ENCODE measurements at places on chromosomes 4 and X.

- DNase-seq, result no peak
Observed at GRCh38 chrX:43479850-43480249, 176.2 kb upstream of the MAOA start.

GRCh38 chr4:122617597-122618593, 3.0 kb downstream of the IL21 start:
- no peak for DNase-seq

GRCh38 chr4:88418411-88418810, 38.5 kb upstream of the HERC5 start:
- DNase-seq, result no peak

DNA sequence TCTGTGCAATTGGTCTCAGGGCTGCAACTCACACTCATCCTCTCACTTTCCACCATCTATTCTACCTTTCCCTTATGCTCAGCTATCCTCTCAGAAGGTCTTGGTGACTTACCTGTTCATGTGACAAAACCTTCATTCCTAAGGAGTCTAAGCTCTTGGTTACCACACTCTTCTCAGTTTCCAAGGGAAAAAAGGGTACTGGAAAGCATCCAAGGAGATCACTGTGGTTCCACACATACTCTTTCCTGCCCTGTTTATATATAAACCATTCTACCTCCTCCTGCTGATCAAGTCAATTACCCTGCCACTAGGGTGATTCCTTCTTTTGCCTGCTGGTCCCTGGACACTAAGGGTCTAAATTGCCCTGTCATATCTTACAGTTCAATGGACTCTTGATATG, 57.2 kb upstream of the MAML3 start:
- no peak for DNase-seq

DNA sequence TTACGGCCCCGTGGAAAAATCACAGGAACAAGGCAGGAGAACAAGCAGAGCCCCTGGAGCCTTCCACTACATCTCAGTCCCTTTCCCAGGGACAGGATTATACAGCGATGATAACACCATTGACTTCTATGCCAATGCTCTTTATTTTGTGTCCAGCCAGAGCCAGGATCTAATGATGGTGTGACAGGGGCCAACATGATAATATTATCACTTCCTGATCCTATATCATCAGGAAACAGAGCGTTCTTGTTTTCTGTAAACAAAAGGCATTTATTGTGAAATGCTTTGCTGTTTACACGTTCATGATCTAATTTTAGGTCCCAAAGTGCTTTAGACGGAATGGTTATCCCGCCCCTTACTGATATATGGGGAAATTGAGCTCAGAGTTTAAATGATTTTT, 12.8 kb downstream of the TMPRSS11E start:
- DNase-seq, result no peak

DNA sequence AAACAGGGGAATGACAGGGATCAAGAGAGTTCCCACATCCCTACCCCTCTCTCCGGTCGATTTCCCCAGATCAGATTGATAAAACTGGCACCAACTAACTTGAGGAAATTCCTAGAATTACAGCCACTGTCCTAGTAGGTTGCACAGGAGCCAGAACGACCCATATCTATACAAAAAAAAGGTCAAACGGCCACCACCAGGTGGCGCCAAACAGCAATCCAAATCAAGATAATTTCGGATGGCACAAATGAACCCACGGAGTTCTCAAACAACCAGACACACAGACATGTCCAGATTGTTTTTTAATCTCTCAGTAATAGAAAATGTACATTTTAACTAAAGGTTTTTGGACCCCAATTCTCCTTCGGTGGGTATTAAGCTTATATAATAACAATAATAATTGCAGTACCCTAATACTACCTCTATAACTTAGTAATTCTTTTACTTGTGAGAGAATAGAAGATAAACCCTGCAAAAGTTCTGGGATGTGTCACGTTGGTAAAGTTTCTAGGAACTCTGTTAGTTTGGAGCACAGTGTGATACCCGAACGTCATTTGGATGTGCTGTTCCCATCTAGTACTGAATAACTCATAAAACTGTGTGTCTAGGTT, 212.6 kb downstream of the SPOCK3 start:
- peak; percentile 80 for DNase-seq

- no peak for DNase-seq
Observed at GRCh38 chrX:40780082-40780481, 44.7 kb upstream of the MED14 start.

DNA sequence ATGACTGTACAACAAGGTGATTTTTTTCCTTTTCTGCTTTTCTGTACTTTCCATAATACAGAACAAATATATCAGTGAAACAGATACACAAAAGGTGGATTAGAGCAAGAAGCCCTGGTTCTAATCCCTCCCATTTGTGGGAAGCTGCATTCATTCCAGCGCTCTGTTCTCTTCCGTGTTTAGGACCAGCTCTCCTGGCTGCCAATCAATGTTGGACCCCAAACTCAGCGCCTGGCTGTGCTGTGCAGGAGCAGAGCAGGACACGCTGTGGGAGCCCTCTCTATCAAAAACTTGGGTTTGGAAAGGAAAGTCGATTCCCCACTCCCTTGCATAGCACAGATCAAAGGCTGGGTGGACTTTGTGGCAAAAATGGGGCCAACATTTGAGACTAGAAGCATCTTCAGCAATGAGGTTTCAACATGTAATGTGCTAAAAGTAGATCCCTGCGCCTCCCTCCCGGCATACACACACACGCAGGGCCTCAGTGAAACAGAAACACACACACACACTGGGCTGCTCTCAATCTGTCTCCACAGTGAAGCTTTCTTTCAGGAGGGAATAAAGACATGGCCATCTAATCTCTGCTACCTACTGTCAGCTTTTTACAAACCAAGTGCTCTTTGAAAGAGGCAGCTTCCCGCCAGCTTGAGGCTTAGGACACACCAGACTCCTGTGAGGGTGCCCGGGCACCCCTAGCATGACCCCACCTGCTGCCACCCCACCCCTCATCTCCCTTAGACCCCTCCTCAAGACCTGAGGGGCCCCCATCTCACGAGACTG, 12.2 kb downstream of the WDR1 start:
- DNase-seq, result no peak

GRCh38 chrX:133881893-133882292, 103.5 kb downstream of the GPC3 start:
- no peak for DNase-seq

GRCh38 chrX:53974529-53974928, 69.7 kb downstream of the PHF8 start:
- no peak for DNase-seq

- DNase-seq, result no peak
Observed at GRCh38 chr4:478373-478772, 20.6 kb downstream of the ZNF721 start.

DNA sequence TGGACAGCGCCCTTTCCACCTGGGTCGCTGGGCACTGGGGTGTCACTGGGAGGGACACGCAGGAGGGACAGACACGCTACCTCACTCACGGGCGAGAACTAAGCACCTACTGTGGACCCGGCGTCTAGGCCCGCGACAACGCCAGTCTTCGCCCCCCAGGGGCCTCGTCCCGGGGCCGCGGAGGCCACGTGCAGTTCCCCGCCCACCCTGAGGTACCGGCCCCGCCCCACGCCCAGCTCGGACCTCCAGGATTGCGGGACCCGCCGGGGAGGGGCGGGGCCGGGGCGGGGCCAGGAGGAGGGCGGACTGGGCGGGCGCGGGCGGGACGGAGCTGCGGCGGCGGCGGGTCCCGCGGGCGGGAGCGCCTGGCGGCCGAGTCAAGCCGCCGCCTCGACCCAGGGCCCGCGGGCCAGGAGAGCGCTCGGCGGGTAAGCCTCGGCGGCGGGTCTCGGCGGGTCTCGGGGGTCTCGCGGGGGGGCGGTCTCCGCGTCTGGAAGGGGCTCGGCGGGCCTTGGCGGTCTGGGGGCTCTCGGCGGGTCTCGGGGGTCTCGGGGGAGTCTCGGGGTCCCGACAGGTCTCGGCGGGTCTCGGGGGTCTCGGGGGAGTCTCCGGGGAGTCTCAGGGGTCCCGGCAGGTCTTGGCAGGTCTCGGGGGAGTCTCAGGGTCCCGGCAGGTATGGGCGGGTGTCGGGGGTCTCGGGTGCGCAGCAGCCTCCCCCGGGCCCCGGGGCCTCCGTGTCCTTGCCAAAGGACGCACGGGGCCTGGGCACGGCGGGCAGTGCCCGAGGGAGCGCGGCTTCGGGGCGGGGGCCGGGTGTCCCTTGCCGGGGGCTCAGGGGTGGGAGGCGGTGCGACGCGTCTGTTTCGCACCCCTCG, at the start of gene SH3BP2:
TSS of gene SH3BP2 (plus strand) at position 375 of the 875 bp plus-strand sequence. CDS start 27,533 bp downstream, outside the sequence.
- peak; percentile 85 for DNase-seq

DNA sequence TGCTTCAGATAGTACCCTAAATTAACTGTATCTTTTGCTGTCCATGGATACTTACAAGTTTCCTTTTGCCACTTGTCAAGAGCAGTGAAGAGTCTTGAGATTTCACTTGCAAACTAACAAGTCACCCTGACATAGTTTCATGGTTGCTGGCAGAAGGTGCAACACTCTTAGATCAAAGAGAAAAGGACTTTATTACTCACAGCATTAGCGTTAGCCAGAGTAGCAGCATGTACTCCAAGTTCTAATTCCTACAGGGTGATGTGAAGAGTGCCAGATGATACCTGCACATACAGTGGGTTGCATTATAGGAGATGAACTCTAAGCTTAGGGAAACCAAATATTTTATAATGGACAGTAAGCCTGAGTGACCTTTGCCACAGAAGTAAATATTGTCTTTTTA, 47.9 kb downstream of the NDST3 start:
- DNase-seq, result no peak

- no peak for DNase-seq
Observed at GRCh38 chr4:15348695-15349094, 79.1 kb upstream of the C1QTNF7 start.

- DNase-seq, result no peak
Observed at GRCh38 chr4:39446483-39446841, 12.3 kb downstream of the RPL9 start.

GRCh38 chr4:188414441-188414840, 275.2 kb downstream of the TRIML1 start:
- no peak for DNase-seq

DNA sequence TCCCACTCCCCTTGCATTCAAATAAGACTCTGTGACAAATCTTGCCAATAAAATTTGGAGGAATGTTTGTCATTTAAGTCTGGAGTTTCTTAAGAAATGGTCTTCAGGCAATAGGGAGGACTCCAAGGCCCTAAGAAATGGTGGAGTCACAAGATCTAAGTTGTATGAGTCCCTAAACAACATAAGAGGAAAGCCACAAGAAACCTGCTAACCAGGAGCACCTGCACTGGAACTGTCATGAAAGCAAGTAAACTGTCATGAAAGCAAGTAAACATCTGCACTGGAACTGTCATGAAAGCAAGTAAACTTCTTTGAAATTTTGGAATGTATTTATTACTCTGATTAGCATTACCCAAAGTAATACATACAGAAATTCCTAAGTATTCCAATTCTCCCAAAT, 3.5 kb downstream of the CNOT6L start:
- DNase-seq, result no peak

DNA sequence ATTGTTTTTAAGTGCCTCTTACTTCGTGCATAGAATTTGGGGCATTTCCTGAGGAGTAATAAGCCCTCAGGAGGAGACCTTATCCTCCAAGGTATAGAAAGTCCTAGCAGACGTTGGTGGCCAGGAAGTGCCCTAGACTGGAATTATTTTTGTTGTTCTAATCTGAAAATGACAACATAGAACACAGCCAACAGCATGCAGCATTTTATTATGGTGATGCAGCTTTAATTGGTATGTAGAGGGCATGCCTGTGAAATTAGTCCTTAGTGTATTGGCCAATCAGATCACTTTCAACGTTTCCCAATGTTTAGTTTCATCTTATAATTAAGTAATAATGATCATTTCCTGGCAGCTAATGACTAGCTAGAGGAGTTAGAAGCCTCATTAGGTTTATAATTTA, 199.2 kb downstream of the SHROOM3 start:
- no peak for DNase-seq

- DNase-seq, result no peak
Observed at GRCh38 chr4:1952719-1953118, 56.1 kb downstream of the NELFA start.

GRCh38 chrX:3712051-3712869, 1.2 kb downstream of the PRKX start:
- DNase-seq, result peak; percentile 9

GRCh38 chr4:20868108-20868507, 167.8 kb downstream of the PACRGL start:
- no peak for DNase-seq

DNA sequence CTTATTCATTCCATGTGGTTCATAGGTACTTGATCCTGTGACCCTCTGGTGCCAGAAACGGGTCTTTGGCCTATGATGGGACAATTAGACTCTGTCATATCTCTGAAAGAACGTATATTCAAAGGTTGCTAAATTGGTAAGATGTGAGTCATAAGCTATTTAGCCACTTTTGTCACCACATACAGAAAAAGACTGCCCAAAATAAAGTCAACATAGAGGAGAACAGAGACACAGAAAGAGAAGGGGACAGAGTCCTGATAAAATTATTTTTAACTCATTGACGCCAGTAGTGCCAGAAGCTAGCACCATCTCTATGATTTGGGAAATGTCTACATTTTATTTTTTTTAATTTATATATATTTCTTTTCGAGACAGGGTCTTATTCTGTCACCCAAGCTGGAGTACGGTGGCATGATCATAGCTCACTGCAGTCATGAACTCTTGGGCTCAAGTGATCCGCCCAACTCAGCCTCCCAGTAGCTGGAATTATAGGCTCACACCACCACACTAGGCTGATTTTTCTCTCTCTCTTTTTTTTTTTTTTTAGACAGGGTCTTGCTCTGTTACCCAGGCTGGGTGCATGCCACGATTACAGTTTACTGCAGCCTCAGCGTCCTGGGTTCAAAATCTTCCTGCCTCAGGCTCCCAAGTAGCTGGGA, 92.1 kb upstream of the COX18 start:
- no peak for DNase-seq

- no peak for DNase-seq
Observed at GRCh38 chr4:42501624-42502401, 104.5 kb downstream of the SHISA3 start.

GRCh38 chr4:113901994-113902787, 77.3 kb downstream of the ARSJ start:
- DNase-seq, result no peak
